ENCODE measurements at places on chromosomes 7 and 10. TPM values are rescaled to one million over a fixed set of nuclear protein-coding genes. Genes with fewer than 3 reads are reported as not detected.

GRCh38 chr7:42175834-42176723 lies 60.9 kb downstream of the GLI3 start:
- DNase-seq, result no peak

GRCh38 chr7:98217623-98218582 lies 6.7 kb downstream of the BHLHA15 start:
- DNase-seq, result no peak

- DNase-seq, result no peak
Measured at GRCh38 chr10:99975106-99975829, 34.5 kb downstream of the DNMBP start.

GRCh38 chr10:122660696-122661095 lies 39.0 kb downstream of the C10orf120 start:
- DNase-seq, result no peak

DNA sequence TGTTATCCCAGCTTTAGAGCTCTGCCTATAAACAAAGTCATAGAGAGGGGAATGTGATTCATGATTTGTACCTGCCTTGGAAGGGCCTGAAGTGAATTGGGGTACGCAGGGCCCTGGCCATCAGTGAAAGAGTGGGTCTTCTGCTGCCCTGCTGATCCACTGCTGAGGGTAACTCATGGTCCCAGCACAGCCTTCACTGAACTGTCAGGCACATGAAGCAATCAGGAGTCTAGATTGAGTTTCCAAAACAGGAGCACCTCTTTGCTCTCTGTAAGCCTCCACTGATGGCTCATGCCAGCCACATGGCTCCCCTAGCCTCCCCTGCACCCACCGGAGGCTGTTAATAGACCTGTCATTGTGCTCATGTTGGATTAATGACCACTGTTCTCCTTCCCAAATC lies 217.6 kb downstream of the KCNMA1 start:
- DNase-seq, result no peak

DNA sequence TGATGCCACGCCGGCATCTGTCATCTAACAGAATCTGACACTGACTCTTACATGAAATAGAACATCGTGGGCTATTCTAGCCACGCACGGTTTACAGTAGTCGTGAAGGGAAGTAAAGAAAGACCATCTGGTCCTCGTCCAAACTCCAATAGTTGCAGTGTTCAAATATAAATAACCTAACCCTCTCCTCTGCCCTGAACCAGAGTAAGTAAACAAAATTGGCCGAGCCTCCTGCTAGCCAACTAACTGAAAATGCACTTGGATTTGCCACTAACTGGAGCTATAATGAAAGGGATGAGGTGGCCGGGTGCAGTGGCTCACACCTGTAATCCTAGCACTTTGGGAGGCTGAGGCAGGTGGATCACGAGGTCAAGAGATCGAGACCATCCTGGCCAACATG lies 29.5 kb upstream of the ZC3HAV1L start:
- no peak for DNase-seq

- DNase-seq, result no peak
Measured at GRCh38 chr7:105689067-105689819, 108.0 kb upstream of the EFCAB10 start.

DNA sequence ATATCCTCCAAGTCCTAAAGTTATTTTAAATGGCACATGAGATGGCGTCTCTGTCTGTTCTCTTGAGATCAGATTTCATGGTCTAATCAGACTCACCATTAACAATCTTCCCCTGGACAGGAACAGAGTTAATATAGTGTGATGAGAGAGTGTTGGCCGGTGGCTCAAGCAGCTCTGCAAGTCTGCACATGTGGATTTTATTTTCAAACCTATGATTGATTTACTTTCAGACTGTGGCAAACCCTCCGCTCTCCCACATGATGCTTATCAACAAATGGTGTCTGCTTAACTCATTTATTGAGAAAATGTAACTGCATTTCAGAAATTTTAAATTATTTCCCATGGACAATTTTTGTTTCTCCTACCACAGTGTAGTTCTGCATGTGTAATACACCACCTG lies 46.5 kb upstream of the HGF start:
- DNase-seq, result no peak

GRCh38 chr7:51476026-51476425 lies 159.4 kb upstream of the COBL start:
- DNase-seq, result no peak

- no peak for DNase-seq
Measured at GRCh38 chr7:68155676-68156075, 1159.0 kb downstream of the TYW1 start.

DNA sequence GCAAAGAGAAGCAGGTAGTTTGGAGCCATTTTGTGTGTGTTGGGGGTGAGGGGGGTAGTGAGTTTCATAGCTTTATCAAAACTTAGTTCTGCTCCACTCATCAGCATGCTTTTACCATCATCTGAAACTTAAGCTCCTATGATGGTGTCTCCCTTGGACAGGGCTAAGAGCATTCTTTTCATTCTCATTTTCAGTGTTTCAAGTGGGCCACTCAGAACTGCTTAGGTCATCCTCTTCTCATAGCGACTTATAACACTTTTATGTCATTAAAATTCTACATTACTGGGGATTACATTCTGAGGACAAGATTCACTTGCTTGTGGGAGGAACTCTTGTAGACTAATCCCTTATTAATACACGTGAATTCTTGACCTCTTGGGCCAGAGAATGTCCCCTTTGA lies 649.4 kb downstream of the SUGCT start:
- DNase-seq, result no peak

- DNase-seq, result peak; percentile 48
Measured at GRCh38 chr7:21011153-21011552, 224.5 kb upstream of the SP8 start.

DNA sequence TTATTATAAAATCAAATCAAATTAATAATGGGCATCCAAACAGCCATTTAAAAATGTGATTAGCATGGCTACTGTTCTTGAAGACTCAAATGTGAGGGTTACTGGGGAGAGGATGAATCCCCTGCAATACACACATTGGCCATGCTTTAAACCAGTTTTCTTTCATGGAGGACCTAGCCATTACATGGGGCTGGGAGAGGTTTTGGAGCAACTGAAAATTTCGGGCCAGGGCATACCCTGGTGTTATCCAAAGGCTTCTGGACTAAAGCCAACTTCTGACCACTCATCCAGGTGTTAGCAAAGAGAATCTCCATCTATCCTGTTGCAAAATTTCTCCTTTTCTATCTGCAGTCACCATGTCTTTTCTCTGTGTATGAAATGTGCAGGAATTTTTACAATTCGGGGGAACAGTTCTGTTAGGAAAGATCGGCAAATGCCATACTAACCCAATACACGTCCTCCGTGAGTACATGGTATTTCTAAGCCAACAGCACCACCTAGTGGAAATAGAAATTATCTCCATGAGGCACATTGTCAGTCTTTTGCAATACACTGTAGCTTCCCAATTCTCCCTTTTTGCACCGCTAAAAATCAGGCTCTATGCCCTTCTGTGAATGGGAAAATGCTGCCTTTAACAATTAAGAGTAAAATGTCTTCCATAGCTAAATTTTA lies 47.0 kb upstream of the ZNF107 start:
- DNase-seq, result peak; percentile 38

DNA sequence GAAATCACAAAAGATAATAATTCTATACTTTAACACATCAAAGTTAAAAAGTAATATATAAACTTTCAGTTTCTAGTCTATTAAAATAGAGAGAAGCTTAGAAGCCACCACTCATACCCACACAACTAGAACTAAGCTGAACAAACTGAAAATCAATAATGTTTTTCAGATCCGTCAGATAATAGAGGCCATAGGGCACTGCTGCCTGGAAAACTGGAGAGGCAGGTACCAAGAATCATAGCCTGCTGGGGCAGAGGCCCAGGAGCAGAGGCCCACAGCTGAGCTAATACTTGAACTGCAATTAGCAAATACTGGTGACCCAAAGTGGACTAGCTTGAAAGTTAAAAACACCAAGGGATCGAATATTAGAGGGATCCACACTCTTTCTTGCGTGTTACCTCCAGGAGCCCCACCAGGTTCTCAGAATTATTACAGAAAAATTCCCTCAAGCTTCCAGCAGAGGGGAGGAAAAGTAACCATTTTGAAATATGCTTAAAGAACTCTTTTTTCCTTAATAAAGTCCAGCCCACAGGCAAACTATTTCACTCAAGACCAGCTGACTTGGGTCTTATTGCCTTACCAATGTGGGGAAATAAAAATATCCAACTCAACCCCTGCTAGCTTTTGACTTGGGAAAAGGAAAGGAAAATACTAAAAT lies 774.1 kb upstream of the IGFBP3 start:
- no peak for DNase-seq

- DNase-seq, result no peak
Measured at GRCh38 chr7:39192476-39192875, 214.8 kb downstream of the POU6F2 start.

GRCh38 chr10:111766464-111766863 lies 417.1 kb downstream of the GPAM start:
- no peak for DNase-seq

GRCh38 chr10:112732277-112732921 lies 217.6 kb upstream of the TCF7L2 start:
- DNase-seq, result peak; percentile 21

- DNase-seq, result no peak
Measured at GRCh38 chr10:26528715-26529393, 90.7 kb downstream of the APBB1IP start.

- no peak for DNase-seq
Measured at GRCh38 chr10:105615715-105616365, 974.8 kb downstream of the SORCS3 start.

DNA sequence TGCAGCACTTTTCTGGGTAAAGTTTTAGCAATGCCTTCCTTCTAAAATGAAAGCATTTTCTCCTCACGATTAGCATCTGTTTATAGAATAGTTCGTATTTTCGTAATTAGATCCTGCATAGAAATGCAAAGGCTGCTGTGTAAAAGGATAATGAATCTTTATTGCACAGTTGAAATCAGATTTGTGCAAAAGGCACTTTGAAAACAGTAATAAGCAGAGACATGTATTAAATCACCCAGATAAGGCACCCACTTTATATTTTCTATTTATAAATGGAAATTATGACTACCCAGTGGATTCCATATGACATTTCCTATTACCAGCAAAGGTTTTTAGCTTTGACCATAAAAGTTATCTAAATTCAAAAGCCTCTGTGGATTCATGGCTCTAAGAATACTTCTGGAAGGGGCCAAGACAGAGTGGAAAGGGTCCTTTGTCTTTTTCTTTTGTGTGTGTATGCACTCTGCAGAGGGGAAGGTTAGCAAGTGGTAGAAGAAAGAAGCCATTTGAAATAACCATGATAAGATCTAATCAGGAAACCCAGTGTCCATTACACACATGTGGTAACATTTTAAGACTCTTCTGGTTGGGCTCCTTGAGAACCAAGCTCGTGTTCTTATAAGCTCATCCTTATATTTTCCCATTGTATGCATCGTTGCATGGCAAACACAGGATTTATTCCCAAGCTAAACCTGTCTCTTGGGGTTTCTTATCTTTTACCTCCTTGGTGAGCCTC lies 612.1 kb downstream of the AUTS2 start:
- DNase-seq, result no peak

DNA sequence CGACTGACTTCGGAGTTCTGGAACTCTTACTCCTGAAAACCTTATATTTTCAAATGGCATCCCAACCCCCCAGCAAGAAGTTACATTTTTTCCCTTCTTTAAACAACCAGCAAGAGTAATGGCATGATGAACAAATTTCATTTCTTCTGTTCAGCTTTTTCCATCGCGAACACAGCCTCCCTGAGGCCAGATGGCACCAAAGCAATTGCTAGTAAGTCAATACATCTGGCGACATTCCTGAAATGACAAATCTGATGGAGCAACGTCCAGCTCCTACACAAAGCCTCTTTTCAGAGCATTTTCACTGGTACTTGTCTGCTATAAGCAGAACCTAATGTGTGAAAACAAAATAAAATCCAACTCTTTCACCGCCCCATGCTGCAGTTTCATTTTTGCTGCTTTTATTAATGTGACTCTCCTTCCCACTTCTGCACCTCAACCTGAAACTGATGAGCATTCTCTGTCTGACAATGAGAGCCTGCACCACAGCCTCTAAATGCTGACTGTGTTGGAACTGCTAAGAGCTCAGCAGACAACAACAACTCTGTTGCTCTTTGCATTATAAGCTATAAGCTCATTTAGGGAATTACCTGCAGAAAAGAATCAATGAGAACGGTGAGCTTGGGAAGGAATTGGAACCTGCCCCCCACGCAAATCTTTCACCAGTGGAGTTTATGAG lies 229.8 kb downstream of the FGFR2 start:
- DNase-seq, result no peak

DNA sequence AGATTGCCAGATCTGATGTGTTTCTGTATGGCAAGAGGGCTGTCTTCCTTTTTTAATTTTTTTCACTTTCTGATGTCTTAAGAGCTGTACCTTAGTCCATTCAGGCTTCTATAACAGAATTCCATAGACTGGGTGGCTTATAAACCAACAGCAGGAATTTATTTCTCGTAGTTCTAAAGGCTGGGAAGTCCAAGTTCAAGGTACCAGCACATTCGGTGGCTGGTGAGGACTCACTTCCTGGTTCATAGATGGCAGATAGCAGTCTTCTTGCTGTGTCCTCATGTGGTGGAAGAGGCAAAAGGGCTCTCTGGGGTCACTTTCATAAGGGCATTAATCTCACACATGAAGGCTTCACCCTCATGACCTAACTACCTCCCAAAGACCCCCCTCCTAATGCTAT lies 20.8 kb downstream of the GPNMB start:
- no peak for DNase-seq

GRCh38 chr7:146117576-146117975 lies 975 bp downstream of the CNTNAP2 start:
- no peak for DNase-seq

Gene ST8SIA6
- not detected for total RNA-seq

Gene ZNF282
- 20.2 TPM for total RNA-seq
